Activated T-cell treated with anti-CD3 and anti-CD28 coated beads, Interleukin-2, amount 50 U/mL, for 4 hours (primary cell): ENCODE measurements at places on chromosomes 12 and 14. TPM values are rescaled to one million over a fixed set of nuclear protein-coding genes. Genes with fewer than 3 reads are reported as not detected.

DNA sequence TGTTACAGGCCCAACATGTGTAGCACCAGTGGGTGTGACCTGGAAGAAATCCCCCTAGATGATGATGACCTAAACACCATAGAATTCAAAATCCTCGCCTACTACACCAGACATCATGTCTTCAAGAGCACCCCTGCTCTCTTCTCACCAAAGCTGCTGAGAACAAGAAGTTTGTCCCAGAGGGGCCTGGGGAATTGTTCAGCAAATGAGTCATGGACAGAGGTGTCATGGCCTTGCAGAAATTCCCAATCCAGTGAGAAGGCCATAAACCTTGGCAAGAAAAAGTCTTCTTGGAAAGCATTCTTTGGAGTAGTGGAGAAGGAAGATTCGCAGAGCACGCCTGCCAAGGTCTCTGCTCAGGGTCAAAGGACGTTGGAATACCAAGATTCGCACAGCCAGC lies 8.6 kb downstream of the BCL2L14 start:
- DNase-seq, result no peak

DNA sequence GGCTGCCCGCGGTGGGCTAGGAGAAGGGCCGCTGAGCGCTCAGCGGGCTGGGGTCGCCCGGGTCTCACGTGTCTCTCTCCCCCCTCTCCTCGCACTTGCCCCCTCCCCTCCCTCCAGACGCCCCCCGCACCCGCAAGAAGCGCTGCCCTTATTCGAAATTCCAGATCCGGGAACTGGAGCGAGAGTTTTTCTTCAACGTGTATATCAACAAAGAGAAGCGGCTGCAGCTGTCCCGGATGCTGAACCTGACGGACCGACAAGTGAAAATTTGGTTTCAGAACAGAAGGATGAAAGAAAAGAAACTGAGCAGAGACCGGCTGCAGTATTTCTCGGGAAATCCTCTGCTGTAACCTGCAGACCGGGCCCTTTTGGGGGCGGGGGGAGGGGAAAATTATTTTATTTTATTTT lies 314 bp upstream of the HOTAIR start:
- no peak for DNase-seq

- no peak for DNase-seq
Observed at GRCh38 chr14:94564381-94564780, 3.1 kb downstream of the SERPINA4 start.

- DNase-seq, result no peak
Observed at GRCh38 chr14:89603938-89604480, 187.0 kb upstream of the FOXN3 start.

GRCh38 chr14:49923881-49924280 lies 31.0 kb downstream of the ARF6 start:
- DNase-seq, result no peak

DNA sequence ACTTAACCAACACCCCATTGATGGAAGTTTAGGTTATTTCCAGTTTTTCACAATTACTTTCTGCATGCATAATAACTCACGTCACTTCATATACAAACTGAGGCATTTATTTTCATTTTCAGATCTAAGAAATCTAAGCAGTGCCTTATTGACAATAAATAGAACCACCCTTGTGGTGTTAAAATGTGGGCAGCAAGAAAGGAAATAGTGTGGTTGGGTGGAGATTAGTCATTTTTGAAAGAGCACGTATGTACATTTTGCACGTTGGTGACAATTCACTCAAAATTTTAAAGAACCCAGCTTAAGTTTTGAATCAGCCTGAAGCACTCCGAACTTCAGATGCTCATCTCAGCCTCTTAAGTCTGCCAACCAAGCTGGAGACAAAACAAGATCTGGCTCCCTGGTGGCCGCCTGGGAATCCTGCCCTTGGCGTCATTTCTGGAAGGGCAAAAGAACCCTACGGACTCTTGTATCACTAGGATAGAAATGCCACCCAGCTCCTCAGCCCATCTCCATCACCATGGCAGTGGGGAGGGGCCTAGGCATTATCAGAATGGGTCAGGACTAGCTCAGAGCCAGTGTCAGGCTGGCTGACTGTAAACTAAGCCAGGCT lies 89.5 kb upstream of the BCL2L14 start:
- peak; percentile 23 for DNase-seq

DNA sequence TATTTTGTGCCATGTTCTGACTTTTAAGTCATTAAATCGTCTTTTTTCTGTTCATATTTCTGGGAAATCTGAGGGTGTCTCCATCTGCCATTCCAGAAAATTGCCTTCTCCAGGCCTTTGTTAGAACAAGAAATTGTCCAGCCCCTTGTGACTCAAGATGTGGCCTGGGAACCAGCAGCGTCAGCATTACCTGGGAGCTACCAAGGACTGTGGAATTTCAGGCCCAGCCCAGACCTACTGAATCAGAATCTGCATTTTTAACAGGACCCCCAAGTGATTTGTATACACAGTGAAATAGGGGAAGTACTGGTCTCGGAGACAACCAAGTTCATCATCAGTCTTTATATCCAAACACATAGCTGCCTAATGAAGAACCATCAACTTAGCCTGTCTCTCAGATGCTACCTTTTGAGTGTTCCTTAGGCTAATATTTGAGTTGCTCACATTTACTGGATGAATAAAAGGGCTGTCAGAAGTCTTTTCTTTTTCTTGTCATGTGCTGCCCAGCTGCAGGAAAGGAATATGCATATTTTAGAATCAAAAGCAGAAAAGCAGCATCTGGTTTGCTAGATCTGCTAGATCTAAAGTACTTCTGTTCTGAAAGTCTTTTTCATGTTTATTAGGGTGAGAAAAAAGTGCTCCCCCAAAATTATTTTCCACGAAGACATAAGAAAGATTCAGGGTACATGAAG lies 21.2 kb downstream of the GPHB5 start:
- no peak for DNase-seq

DNA sequence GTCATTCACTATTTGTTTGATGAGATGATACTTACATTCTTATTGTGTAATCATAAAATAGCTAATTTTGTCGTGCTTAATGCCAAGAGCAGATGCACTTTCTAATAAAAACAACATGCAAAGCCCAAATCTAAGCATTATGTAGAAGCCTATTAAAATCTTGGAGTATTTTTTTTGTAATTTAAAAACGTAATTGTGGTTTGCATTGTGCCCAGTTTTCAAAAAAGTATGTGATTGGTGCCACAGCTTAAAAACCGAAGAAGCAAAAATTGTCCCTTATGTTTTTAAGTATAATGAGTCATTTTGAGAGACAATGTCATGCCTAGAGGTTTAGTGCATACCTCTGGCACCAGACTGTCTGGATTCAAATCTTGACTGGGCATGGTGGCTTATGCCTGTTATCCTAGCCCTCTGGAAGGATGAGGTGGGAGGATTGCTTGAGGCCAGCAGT lies 464.8 kb upstream of the RGS6 start:
- no peak for DNase-seq

- DNase-seq, result no peak
Observed at GRCh38 chr14:65709576-65709975, 297.0 kb downstream of the FUT8 start.

DNA sequence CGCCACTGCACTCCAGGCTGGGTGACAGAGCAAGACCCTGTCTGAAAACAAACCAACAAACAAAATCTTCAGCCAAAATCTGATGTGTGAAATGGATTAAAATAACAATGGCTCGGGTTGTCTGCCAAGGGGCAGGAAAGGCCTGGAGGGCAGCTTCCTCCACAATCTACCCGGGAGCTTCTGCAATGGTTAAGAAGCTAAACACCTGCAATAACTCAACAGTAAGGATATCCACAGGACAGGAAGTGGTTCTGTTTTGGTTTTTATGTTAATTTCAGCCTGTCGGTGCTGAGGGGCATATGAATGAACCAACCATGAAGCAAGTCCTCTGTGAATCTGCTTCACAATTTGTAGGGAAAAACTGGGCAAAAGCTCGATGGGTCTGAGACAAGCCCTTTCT lies 34.4 kb downstream of the RAD52 start:
- no peak for DNase-seq

- peak; percentile 77 for DNase-seq
Observed at GRCh38 chr14:95515596-95516552, 576 bp downstream of the SYNE3 start.

GRCh38 chr14:92645841-92646478 lies 102.5 kb downstream of the LGMN start:
- no peak for DNase-seq

- no peak for DNase-seq
Observed at GRCh38 chr14:34700622-34701130, 13.7 kb downstream of the CFL2 start.

DNA sequence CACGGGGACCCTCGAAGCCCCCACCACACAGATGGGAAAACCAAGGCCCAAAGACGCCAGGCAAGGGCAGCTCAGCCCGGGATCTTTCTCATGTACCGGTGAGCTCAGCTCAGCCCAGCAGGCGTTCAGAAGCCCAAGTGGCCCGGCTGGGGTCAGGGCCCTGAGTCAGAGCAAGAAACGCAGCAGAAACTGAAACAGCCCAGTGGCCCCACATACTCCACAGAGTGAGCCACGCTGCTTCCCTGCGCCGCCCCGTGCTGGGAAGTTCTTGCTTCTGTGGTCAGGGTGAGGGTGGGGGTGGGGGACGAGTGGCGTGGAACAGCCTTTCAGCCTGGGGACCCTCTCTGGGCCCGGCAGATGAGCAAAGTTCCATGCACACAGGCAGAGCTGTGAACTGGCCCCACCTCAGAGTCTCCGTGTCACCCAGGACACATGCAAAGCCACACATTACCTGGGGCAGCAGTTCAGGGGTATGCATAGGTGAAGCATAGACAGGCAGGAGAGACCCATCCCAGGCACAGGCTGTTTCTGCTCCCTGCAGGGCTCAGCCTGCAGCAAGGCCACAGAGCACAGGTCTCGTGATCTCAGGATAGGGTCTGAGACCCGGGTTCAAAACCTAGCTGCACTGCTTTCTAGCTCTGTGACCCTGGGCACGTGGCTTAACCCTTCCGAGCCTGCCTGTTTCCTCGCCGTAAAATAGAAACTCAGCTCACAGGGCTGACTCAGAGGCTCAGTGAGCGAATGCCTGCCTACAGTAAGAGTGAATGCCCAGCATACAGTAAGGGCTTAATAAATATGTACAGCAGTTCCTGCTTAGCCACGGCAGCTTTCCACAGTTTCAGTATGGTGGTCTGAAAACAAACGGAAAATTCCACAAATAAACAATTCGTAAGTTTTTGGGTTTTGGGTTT lies 21.6 kb downstream of the NCOR2 start:
- peak; percentile 26 for DNase-seq

GRCh38 chr12:90173499-90174197 lies 465.0 kb upstream of the ATP2B1 start:
- no peak for DNase-seq

MMP19 gene
- total RNA-seq, result not detected

RIPK3 gene
- 6.2 TPM for total RNA-seq

CCDC85C gene
- total RNA-seq, result 3.8 TPM

GLIPR1L1 gene
- total RNA-seq, result not detected

GALNT8 gene
- total RNA-seq, result 0.29 TPM

AKAP6 gene
- 1.3 TPM for total RNA-seq

KRT79 gene
- 0.16 TPM for total RNA-seq

RASSF3 gene
- 47.6 TPM for total RNA-seq

CYP27B1 gene
- 19.6 TPM for total RNA-seq

RTN1 gene
- not detected for total RNA-seq

ASCL1 gene
- total RNA-seq, result not detected

IFNG-AS1 gene
- not detected for total RNA-seq
